WTC11 (cell line): ENCODE measurements at places on chromosomes 2 and 18.

GRCh38 chr2:109256921-109257320 lies 127.9 kb downstream of the SH3RF3 start:
- no peak for DNase-seq

DNA sequence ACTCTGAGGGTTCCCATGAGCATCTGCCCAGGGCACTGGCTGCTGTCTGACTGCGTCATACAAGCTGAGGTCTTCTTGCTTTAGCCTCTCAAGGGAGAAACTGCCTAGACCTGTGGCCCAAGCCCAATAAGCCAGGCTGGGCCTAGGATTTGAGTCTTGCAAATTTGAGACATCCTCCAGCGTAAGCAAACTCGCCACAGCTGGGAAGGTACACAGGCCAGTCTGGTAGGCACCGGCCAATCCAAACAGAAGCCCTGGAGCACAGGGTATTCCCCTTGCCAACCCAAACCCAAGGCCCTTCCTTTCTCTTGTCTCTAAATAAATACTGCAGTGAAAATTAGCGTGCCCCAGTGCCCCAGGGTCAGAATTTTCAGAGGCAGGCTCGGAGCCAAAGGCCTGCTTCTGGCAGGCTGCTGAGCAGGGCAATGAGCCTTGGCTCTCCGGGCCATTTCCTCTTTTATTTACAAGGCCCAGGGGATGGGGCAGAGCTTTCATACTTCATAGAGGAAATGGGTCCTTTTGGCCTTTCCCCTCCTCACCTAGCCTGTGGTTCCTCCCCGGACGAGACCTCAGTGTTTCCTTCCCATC lies 33.3 kb downstream of the POLR1A start:
- no peak for DNase-seq

GRCh38 chr2:100857341-100857740 lies 37.4 kb downstream of the NPAS2 start:
- DNase-seq, result no peak

- DNase-seq, result no peak
These were observed 15.6 kb upstream of the PPP1CB start for GRCh38 chr2:28736034-28736433.
